ENCODE measurements at places on chromosomes 7 and 10.
A peak's percentile ranks its signal among the peaks of the same experiment; 100 is the strongest.

GRCh38 chr7:52340067-52340466, 695.4 kb upstream of the POM121L12 start:
- DNase-seq = no peak

- DNase-seq = no peak
Measured at GRCh38 chr7:37074370-37074769, 350.1 kb upstream of the AOAH start.

DNA sequence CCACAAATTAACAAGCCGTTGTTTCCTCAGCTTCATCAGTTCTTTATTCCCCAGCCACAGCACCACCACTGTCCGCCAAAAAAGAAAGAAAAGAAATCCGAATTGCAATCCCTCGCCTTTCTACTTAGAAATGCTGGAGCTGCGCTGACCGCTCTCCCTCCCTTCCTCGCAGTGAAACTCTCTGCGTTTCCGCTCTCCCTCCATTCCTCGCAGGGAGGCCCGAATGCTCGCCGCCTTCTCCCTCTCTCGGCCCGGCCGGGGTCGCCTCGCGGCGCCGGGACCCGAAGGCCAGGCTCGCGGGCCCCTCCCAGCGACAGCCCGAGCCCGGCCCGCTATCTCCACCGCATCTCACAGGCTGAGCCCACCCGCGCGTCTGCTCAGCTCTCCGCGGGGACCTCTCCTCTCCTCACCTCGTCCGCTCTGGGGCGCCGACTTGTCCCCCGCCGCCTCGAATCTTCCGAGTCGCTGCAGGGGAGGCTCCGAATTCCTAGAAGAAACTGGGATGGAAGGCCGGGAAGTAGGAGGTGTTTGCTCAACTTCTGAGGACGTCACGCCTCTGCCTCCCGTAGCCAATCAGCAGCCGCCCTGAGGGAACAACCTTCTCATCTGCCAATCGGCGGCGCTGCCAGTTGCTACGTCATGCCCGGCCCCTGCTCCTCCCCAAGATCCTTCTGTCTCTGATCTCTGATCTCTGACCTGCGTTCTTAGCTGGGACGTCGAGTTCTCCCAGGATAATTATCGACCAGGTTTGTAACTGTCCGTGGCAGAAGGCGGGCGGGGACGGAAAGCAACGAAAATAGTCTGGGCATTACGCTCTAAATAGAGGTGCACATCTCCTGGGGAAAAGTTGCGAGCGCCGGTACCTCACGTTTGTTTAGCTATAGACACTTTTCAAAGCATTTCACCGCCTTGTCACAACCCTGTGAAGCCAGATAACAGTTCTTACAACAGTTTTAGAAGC, at the start of gene AASS:
AASS (minus strand) TSS at position 499 of the 961 bp plus-strand sequence. CDS start 10,523 bp downstream, outside the sequence.
- peak; percentile 18 for DNase-seq

DNA sequence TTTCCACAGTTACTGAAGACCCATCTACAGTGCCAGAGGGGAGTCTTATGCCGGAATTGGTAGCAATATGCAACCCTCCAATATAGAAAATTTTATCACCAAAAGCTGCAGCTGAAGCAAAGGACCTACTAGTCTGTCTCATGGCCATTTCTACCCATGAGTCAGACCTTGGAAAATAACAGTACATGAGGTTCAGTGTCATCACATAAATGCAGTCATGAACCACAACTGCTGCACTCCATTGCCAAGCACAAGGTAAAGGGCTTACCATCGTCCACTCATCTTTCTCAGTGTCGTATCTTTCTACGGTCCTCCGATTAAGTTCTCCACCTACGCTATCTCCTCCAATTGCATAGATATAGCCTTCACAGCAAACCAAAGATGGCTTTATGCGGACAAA, 21.8 kb downstream of the KBTBD2 start:
- DNase-seq = no peak

- no peak for DNase-seq
Measured at GRCh38 chr7:76358011-76358480, 745 bp downstream of the YWHAG start.

DNA sequence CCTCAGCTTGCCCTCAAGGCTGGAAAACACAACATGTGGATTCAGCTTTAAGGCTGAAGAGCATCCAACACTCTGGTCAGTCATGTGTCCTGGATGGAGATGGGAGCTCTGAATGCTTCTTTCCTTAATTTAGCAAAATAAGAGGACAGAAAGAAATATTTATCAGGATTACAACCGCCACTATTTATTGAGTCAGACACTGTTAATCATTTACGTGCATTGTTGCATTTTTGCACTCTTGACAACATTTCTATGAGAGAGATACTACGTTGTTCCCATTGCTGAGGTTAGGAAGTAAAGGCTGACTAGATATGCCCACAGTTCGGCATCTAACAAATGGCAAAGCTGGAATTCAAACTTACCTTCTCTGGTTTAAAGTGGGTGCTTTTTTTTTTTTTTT, 101.8 kb upstream of the KMT2C start:
- no peak for DNase-seq

- DNase-seq = no peak
Measured at GRCh38 chr7:155287284-155287935, 10.3 kb upstream of the INSIG1 start.

- DNase-seq = no peak
Measured at GRCh38 chr10:48614481-48615390, 9.9 kb upstream of the ARHGAP22 start.

DNA sequence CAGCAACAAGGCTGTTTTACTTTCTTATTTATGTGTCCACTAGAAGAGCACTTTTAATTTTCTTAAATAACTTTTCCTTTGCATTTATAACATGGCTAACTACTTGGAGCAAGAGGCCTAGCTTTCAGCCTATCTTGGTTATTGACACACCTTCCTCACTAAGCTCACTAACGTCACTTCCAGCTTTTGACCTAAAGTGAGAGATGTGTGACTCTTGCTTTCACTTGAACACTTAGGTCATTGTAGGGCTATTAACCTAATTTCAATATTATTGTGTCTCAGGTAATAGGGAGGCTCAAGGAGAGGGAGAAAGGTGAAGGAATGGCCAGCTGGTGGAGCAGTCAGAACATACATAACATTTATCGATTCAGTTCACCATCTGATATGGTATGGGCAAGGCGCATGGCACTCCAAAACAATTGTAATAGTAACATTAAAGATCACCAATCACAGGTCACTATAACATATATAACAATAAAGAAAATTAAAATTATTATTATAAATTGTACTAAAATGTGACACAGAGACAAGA, 95.0 kb upstream of the FAM20C start:
- DNase-seq = no peak

GRCh38 chr7:155721056-155721455, 76.6 kb downstream of the RBM33 start:
- no peak for DNase-seq

GRCh38 chr7:325051-325798, 35.3 kb downstream of the FOXL3 start:
- DNase-seq = no peak

DNA sequence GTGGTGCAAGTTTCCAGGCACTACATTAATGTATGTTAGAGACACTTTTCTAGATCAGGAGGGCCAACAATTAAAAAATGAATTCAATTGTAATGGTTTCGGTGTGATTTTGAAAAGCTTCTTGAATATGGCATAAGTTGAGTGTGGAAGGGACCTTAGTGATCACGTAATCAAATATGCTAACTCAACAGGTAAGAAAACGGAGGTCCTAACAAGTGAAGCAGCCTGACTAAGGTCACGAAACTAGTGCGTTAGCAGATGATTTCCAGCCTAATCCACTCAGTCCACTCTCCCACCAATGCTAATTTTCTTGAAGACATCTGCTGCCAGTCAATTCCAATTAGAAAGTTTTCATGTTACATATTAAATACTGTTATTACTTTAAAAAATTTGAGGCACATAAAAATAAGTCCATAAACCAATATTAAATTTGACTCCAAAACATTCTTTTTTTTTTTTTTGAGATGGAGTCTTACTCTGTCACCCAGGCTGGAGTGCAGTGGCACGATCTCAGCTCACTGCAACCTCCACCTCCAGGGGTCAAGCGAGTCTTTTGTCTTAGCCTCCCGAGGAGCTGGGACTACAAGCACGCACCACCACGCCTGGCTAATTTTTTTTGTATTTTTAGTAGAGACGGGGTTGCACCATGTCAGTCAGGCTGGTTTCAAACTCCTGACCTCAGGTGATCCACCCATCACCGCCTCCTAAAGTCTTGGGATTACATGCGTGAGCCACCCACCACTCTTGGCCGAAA, 2.3 kb upstream of the RSBN1L start:
- DNase-seq = no peak

- DNase-seq = no peak
Measured at GRCh38 chr10:109928475-109928891, 5.2 kb upstream of the XPNPEP1 start.

GRCh38 chr10:131212763-131213325, 98.7 kb downstream of the TCERG1L start:
- DNase-seq = no peak
